OCI-LY7 (cell line): ENCODE measurements at places on chromosomes 5 and 9. TPM values are rescaled to one million over a fixed set of nuclear protein-coding genes. Genes with fewer than 3 reads are reported as not detected.

The ZNF658 gene
- total RNA-seq, result 3.0 and 3.5 TPM in 2 replicates

The CER1 gene
- not detected in 2 replicates for total RNA-seq

- DNase-seq, result peak; percentile 21
Observed at GRCh38 chr5:14249258-14250082, 106.3 kb downstream of the TRIO start.

DNA sequence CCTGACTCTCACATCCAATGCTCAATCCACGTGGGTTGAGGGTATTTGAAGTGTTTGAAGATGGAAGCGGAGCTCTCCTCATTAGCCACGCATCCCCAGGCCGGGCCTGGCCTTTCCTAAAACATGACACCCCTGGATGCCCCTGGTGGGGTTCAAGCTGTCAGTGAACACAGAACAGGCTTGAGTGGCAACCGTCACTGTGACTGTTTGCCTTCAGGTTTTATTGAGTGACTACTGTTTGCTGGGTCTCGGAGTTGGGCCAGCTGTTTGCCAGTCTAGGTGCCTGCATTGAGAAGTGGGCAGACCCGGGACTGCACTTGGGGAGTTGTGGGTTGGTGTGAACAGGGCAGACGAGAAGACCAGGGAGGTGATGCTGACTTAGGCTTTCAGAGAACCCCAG is 7.8 kb upstream of the OLFM1 start:
- DNase-seq, result no peak

DNA sequence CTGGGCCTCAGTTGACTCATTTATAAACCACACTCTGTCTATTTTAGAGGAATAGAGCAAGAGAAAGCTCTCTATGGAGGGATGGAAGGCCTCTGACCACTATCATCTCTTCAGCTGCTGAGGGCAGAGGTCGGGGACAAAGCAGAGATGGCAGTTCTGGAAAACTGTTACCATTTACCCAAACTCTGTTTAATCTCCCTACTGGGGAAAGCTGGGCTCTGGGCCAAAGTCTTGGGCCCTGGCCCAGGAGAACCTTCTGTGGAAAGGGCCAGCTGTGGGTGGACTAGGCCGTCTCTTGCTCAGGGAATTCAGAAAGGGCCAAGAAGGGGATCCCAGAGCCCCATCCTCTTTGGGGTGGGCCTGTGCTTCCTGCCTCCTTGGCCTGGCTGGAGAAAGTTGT is 100.0 kb downstream of the PSD2 start:
- DNase-seq, result no peak

DNA sequence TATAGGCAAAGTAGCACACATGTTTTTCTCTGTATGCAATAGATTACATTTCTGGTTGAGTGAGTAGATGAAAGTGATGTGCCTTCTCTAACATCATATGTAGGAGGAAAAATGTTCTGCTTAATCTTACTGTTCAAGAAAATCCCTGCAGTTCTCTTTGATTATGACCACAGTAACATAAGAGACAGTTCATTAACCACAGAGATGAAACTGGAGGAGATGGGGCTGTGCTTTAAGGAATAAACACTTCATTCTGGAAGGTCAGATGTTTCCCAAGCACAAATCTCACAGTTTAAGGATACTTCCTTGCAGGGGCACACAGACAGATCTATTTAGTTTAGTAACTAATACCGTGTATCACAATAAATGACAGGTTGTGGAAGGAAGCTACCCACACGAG is 150.2 kb downstream of the SEMA5A start:
- DNase-seq, result no peak

DNA sequence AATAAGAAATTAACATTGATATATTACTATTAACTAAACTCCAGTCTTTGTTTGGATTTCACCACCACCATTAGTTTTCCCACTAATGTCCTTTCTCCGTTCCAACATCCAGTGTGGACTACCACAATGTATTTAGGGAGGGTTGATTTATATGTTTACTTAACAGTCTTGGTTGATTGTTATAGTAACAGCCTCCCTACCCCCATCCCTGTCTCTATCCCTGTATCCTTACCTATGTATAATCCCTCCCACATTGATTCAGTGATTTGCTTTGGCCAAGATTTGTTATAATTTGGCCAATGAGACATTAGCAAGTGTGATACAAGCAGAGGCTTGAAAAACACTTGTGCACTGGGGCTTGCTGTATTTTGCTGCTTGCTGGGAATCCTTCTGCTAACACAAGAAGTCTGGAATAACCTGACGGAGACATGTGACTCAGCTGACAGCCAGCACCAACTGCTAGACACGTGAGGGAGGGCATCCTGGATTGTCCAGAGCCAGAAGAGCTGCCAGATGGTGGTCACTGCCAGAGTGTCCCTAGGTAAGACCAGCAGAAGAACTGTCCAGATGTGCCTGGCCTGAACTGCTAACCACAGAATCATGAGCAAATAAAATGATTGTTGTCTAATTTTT is 51.2 kb upstream of the TCF7 start:
- no peak for DNase-seq
